ENCODE measurements at places on chromosomes 7 and 10.

- DNase-seq, result no peak
These were observed 9.9 kb downstream of the SKIDA1 start for GRCh38 chr10:21515361-21516241.

GRCh38 chr10:80164596-80164995, 32.1 kb downstream of the PLAC9 start:
- DNase-seq, result no peak

- no peak for DNase-seq
These were observed 229.2 kb downstream of the KCND2 start for GRCh38 chr7:120502132-120502531.

GRCh38 chr10:60400366-60400765, 10.7 kb upstream of the ANK3 start:
- DNase-seq, result no peak

DNA sequence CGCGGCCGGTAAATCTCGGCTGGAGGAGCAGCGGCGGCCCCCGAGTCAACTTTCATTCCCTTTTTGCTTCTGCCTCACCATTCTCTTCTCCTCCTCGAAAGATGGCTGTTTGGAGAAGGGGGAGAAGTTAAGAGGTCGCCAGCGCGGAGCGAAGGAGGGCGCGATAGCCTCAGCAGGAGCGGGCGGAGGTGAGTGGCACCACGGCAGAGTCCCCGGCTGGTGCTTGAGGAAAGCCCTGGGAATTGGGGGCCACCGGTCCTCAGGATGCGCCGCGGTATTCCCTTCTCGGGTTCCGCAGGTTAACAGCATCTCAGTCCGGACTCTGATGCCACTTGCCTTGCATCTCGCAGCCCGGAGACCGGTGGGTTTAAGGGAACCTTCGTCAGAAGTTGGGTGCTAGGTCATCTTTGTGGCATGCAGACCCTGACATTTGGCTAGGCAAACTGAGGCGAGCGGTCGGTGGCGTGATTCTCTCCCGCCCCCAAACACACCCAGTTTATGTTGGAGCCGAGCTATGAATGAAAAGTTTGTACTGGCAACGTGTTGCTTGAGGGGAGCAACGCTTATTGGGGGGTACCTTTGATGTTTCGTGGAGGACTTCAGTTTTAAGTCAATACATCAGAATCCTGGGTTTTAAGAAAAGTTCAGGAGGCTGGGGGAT, 59.5 kb upstream of the PRPS1L1 start:
- DNase-seq, result no peak

- no peak for DNase-seq
These were observed 4.1 kb upstream of the PRSS1 start for GRCh38 chr7:142745091-142745635.

DNA sequence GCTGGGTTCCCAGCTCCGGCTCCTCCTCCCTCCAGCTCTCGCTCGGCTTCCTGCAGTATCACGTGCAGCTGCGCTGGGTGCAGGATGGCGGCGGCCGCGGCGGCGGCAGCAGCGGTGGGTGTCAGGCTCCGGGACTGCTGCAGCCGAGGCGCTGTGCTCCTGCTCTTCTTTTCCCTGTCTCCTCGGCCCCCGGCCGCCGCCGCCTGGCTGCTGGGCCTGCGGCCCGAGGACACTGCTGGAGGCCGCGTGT, at the start of gene CNNM1:
Gene CNNM1 (plus strand): TSS at position 53 of the 250 bp plus-strand sequence. CDS start 32 bp downstream, at position 85.
- DNase-seq, result peak; percentile 13

DNA sequence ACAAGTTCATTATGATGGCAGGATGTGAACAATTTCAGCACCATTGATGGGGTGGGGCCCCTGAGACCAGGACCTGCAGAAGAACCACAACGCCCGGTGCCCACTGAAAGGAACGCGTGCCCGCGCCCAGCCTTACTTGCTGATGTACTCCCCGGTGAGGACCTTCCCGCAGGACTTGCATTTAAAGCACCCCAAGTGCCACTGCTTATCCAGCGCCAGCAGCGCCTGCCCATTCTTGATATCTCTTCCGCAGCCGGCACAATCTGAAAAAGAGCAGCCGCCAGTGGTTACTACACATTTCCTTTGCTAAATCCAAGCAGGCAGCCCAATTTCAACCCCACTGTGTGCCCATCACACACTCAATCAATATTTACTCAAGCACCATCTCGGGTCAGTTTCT, 110.6 kb downstream of the ABLIM1 start:
- DNase-seq, result peak; percentile 32

GRCh38 chr10:75852851-75853484, 421.5 kb downstream of the LRMDA start:
- DNase-seq, result no peak

DNA sequence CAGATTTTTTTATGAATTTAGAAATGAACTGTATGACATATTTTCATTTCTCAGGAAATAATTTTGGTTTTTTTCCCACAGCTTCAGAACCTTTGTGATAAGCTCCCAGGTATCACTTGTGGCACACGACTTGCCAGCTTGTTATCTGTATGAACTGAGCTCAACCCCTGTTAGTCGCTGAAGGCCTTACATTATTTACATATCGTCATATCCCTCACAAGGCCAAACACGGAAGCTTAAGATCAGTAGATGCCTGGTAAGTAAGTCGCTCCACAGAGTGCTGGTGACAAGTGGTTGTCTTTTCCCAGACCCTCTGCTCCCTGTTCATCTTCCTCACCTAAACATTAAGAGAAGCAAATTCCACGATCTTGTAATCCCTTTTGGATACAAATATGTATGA, 55.2 kb downstream of the RAPGEF5 start:
- DNase-seq, result no peak

DNA sequence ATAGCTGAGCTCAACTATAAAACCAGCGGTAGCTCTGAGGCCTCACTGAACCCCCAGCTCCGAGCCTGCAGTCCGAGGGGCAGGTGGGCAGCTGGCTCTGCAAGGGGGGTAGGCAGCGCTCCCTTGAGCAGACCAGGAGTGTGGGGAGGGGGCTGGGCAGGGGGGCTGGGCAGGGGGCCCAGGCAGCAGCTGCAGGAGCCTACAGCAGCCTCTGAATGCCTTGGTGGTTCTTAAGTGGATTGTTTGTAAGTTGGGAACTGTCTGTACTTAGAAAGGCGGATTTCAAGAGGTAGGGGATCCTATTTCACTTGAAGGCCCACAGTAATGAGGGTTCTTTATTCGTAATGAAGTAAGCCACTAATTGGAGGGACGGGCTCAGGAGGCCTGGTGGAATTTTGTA, 72.3 kb downstream of the ICA1 start:
- no peak for DNase-seq

GRCh38 chr7:131503639-131504038, 52.8 kb downstream of the PODXL start:
- no peak for DNase-seq

- no peak for DNase-seq
These were observed 44.0 kb downstream of the TARP start for GRCh38 chr7:38229386-38229785.

DNA sequence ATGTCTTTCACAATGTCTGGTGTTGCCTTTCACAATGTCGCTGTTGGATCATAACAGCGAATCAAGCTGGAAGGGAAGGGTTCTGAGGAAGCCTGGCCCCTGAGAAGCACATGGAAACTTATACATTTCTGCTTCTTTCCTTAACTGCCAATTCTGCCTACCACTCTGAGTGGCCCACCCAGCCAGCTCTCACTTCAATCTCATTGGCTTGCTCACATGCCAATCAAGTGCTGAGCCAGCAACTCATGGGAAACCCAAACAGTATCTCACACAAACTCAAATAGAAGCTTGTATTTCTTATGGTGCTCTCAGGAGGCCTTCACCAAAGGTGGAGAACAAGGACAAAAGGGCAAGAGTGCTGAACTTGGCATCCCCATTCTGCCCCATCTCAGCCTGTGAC, 117.4 kb upstream of the GPR26 start:
- no peak for DNase-seq

- no peak for DNase-seq
These were observed 34.2 kb upstream of the IL15RA start for GRCh38 chr10:6011558-6011957.

GRCh38 chr10:111113961-111114757, 37.3 kb downstream of the ADRA2A start:
- no peak for DNase-seq

All from CD4-positive, alpha-beta T cell treated with Interleukin-6 for 4 hours (primary cell).